ENCODE measurements at places on chromosomes 2 and 18.

DNA sequence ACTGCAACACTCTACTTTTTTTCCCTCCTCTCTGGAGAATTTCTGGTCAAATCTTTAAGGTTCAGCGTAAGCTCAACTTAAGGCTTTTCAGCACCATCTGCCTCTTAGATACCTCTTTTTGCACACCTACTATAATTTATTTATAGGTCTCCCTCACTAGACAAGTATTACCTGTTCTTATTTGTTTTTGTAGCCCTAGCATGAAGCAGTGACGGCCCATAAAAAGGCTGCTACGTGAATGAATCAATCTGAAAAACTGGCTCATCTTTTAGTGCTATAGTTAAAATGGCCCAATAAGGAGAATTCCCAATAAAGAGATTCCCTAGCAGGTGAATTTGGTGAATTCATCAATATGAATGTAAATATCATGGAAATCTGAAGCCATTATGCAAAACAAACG is 6.5 kb downstream of the RNF149 start:
- DNase-seq, result no peak

DNA sequence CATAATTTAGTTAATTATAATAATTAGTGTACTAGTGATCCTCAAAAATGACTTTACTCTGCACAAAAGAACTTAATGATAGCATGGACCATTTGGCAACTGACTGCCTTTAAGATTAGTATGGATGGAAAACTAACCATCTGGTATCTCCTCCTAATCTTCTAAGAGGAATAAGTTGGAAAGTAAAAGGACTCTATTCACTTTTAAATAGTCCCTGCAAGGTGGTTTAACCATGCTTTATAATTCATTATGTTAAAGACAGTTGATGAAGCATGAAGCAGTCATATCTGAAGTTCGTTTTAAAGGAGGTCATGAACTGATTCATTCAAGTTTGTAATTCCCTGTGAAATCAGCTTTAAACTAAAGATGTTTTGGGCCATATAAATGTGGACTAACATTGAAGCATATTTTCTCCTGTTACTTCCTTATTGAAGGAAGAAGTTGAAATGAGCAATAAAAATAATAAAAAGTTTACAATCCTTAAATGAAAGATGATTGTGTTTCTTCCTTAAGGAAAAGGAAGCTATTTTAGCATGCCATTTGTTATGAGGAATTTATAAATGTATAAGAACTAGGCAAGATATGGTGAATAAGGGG is 446.0 kb downstream of the XIRP2 start:
- DNase-seq, result no peak

DNA sequence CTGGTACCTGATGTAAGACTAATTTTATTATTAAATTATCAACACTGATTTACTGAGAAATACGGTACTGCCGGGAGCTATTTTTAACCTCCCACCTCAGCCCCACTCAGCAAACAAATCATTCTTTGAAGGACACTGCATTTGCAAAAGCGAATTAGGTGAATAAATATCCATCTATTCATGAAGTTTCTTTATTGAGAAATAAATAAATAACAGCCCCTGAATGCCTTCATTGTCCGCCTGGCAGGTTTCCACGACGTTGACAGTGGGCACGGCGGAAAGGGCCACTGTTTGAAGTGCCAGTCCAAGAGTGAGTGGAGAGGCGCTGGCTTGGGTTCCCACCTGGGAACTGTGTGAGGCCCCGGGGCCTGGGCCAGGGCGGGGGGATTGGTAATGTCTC is 15.7 kb downstream of the C1QL2 start:
- no peak for DNase-seq

DNA sequence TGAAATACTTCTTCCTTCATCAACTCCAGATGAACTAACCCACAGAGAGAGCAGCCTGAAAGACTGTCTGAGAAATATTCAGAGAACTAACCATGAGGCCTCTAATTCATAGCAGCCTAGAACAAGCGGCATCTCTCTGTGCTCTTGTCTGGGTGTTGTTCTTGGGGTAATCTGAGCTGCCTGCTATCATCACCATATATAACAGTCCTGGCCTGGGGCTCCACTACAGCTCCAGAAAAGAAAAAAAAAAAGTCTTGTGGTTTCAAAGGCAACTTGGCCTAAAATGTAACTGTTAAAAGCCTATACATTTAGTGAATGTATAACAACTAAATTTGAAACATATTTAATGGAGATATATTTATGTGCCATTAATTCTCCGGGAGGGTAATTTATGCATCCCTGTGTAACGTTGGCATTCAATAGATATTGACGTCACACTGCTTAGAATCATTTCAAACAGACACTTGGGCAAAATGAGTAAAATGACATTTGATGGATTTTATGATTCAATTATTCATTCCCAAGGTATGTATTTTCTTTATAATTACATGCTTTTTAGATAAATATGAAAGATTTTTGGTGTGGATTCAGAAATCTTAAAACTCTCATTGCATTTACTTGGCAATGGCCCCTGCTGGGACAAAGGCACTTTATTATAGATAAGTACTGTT is 294.3 kb downstream of the HRH4 start:
- no peak for DNase-seq

- DNase-seq, result no peak
Measured at GRCh38 chr2:191204433-191204832, 40.8 kb upstream of the MYO1B start.

DNA sequence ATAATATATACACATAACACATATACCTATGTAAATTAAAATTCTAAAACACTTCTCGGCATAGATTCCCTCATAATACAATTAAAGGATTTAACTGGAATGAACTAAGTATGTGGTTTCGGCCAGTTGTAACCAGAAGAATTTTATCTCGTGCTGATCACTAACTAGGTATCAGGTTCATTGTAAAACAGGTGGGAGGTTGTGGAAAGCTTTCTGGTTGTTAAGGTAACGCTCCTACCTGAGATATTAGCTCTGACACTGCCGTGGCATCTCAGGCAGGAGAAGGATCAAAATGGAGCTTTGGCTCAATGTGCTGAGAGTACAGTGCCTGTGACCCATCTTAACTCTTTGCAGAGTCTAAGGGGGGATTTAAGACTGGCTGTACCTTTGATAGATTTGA is 42.5 kb downstream of the SLC9A2 start:
- DNase-seq, result no peak

DNA sequence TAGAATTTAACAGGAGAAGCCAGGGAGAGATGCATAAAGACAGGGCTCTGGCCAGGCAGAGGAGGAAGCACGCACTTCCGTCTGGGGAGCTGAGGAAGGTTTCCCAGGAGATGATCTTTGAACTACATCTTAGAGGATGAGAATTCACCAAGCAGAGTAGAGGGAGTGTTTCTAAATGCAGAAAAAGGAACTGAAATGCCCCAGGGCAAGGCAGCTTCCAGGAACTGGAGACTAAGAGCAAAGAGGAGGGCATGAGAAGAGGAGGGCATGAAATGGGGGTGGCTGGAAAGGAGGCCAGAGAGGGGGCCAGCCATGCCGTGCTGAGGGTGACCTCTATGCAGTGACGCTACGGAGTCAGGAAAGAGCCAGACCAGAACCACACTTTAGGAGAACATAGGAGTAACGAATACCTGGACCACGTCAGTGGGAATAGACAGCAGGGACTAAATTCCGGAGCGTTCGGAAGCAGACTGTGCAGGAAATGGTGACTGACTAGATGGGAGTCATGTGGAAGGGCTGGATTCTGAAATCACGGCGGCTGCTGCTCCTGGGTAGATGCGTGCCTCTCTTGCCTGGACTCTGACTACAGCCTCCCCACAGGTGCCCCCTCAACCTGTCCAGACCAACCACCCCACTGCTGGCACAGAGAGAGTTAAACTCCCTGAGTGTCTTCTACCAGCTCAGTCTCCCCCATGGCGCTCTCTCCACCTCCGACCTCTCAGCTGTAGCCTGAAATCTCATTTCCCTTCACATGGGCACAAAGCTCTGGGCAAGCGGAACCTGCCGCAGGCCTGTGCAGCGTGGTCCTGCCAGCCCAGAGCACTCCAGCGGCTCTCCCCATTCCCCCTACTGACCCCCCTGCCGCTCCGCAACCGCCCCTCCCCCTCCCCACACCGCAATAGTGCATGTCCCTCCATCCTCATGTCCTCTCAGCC is 87.0 kb upstream of the RTN4 start:
- no peak for DNase-seq

DNA sequence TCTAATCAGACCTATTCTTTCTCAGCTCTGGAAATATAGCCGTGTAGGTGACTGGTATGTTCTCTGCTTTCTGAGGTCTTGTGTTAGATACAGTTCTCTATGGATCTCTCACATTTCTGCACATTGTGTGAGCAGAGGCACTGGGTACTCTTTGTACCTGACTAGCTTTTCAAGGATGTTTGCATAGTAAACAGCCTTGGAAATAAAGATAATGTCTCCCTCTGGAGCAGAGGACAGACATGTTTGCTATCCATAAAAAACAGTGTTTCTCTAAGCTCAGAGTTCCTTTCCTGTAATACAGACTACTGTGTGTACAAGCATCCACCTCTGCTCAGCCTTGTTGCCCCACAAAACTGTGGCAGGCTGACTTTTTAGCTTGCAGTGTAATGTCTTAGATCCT is 279.2 kb downstream of the CTNNA2 start:
- DNase-seq, result no peak

DNA sequence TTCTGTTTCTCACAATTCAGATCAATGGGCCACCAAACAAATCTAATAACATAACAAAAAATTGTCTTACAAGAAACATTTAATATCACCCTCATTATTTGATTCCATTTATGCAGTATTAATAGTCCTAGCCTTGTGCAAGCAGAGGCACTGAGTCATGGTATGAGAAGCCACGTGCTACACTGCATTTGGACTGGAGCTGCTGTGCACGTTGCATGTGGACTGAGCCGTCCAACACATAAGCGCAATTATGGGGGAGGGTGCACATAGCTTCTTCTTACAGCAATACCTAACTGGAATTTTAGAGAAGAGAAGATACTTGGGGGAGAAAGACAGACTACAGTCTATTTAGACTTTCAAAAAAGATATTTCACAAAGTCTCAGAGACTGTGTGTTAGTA is 329.6 kb upstream of the ID2 start:
- no peak for DNase-seq

DNA sequence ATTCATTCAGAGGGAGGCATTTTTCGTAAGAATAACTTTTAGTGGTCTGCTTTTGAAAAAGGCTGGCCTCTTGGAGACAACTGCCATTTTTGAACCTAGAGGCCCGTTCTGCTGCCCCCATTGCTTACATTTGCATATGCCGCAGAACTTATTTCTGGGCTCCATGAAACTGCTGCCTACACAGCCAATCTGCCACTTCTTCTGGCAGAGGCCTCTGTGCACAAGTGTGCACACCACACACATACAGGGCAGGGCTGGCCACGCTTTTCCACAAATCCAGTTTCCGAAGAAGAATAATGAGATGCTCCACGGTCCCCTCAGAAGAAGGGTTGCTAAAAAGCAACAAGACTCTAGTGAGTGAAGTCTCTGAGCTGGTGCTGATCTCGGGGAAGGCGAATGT is 56.2 kb downstream of the TMEM200C start:
- no peak for DNase-seq

DNA sequence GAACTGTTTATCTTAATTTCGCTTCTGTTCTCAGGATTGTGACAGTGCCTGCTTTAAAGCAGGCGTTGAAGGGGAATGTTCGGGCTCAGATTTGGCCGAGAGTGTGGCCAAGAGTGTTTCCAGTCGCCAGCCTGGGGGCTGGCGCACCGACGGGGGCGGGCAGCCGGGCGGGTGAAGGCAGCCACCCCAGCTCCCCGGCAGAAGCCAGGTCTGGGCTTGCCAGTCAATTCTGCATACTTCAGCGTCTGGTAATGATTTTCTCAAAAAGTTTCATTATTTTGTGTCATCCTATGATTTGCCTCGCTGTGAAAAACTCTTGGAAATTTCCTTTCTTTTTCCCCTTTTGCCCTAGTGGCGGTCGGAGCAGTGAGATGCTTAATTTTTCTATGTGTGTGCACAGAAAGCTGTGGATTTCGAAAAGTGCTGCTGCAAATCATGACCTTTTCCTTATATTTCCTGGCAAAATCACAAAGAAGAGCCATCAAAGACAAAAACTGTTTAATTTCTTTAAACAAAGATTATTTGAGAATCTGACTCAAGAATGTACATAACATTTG is 856 bp downstream of the FAM228A start:
- DNase-seq, result no peak

All from DMS79 (cell line).